ENCODE measurements at places on chromosomes 7 and 10.

DNA sequence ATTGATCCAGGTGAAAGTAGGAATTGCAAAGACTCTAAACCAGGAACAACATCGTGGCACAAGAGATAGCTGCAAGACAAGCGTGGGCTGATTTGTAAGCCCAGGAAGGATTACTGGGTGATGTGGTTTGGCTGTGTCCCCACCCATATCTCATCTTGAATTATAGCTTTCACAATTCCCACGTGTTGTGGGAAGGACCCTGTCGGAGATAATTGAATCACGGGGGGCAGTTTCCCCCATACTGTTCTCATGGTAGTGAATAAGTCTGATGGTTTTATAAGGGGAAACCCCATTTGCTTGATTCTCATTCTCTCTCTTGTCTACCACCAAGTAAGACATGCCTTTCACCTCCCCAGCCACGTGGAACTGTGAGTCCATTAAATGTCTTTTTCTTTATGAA, 59.5 kb downstream of the ST8SIA6 start:
- no peak for DNase-seq

GRCh38 chr7:135659159-135659846, 3.0 kb upstream of the STMP1 start:
- no peak for DNase-seq

DNA sequence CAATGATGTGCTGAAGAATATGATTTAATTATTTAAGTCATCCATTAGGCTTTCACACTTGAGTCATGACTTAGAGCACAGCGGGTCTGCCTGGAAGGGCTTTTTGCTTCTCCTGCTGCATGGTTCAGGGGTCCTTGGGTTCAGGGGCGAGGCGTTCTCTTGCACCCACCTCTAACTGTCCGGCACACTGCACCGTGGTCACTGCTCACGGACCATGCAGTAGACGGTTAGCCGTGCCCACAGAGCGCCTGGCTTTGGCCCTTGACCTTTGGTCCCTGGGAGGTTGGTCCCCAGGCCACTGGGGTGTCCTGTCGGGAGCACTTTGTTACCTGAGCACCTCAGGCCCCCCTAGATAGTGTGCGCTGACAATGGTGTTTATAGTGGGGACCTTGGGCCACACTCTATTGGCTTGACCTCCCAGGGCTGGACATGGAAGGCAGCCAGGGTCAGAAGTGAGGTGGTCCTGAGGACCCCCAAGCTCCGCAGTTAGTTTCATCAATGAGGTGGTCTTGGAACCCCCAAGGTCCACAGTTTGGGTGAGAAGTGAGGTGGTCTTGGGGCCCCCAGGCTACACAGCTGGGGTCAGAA, 110.6 kb downstream of the ACTR3B start:
- no peak for DNase-seq

DNA sequence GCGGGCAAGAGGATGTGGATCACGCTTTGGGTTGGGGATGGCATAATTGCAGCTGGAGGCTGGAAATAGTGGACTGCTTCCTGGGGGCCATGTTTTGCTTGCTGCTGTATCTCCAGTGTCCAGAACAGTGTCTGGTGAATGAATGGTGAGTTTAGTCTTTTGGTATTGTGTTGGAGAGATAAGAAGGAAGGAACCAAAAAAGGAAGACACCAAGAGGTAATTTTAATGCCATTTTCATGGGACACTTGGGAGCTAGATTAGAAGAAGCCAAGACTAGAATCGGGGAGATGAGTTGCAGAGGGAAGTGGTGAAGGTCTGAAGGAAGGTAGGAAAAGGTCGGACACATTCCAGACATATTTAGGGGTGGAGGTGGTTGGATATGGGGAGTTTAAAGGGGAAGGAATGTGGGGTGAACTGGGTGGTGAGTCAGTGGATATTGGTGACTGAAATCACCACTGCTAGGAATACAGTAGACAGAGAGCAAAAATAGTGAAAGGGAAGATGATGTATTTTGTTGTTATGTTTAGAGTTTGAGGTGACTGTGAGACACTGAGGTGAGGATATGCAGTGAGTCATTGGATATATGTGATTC, 76.7 kb downstream of the CCNY start:
- no peak for DNase-seq

DNA sequence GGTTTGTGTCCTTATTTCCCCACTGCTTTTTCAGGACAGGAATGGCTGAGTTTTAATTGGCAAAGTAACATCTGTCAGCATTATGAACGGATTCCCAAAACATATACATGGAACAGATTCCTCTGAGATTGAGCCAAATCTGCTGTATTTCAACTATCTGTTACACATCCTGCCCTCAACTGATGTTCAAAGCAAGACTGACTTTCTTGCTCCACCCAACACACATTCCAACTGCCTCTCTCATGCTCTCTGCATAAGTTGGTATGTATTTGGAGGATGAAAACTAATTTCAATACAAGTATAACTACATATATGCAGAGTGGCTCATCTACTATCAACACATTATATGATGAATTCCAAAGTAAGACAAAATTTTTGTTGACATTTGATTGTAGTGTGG, 342.2 kb downstream of the GATA3 start:
- no peak for DNase-seq
